ENCODE measurements at places on chromosomes 2 and 18. TPM values are rescaled to one million over a fixed set of nuclear protein-coding genes. Genes with fewer than 3 reads are reported as not detected.

DNA sequence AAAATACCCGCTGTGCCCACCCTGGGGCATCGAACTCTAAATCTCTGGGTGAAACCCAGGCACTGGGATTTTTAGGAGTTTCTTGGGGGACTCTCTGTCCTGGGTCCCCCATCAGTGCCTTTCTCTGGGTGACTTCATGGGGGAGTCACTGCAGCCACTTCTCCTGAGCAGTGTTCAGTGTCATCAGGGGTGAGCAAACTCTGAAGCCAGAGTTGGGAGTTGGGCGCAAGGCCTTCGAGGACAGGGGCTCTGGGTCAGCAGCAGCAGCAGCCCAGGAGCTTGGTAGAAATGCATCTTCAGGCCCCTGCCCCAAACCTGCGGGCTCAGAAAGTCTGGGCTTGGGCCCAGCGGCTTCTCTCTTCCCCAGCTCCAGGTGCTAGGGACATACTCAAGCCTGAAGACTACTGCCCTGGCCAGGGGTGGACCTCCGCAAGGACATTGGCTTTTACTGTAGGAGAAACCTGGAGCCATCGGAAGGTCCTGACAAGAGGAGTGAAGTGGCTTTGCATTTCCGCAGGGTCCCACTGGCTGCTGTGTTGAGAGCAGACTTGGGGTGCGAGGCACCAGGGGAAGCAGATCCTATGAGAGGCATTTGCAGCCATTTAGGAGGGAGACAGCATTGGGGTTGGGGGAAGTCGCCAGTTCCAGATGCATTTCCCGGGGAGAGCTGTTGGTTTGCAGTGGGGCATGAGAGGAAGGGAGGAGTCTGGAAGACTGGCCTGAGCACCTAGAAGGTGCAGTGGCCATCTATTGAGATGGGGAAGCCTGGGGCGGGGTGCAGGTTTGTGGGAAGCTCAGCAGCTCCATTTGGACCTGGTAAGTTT, 51.5 kb upstream of the FAHD2A start:
- no peak for DNase-seq

GRCh38 chr2:101251844-101252407, 760 bp upstream of the CNOT11 start:
- DNase-seq: no peak

GRCh38 chr18:35915056-35915455, 57.4 kb upstream of the RMP24 start:
- DNase-seq: no peak

DNA sequence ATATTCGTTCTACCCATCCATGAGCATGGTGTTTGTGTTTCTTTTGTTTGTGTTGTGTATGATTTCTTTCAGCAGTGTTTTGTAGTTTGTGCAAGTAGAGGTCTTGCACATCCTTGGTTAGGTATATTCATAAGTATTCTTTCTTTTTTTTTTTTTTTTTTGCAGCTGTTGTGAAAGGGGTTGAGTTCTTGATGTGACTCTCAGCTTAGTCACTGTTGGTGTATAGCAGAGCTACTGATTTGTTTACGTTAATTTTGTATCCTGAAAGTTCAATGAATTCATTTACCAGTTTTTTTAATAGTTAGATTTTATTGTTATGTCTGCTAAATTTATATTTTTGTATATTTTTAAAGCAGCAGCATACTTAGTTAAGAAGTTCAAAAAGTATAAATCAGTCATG, 834.4 kb upstream of the NRXN1 start:
- DNase-seq: no peak

DNA sequence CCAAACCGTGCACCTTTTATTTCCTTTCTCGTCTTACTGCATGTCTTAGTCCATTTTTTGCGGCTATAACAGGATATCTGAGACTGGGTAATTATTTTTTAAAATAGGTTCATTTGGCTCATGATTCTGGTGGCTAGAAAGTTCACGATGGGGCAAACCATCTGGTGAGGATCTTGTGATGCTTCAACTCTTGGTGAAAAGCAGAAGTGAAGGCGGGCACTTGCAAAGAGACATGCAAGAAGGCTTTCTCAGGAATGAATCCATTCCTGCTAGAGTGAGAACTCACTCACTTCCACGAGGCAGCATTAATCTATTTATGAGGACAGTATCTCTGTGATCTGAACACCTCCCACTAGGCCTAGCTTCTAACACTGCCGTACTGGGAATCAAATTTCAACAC, 327.1 kb upstream of the RBMS1 start:
- no peak for DNase-seq

DNA sequence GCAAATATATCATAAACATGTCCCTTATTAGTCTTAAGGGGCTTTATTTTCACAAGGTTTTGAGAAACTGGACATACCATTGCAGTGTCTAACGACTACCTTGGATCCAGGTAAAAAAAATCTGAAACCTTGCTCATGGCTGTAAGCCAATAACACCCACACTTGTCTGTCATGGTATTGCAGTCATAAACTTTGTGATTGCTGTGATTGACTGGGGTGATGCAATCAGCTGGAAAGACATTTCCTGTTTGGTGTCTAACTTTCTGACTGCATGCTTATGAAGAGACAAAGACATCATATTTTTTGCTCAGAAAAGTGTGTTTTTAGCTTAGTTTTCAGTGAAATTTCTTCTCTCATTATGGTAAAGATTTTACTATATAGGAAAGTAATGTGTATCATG, 635.0 kb downstream of the TSN start:
- no peak for DNase-seq

The DSEL gene
- total RNA-seq: 28.7 TPM

The LOXHD1 gene
- 4.9 TPM for total RNA-seq

The LIPG gene
- total RNA-seq: 1.2 TPM

The TANC1 gene
- total RNA-seq: 72.5 TPM

- DNase-seq: no peak
Measured at GRCh38 chr2:67065046-67065445, 332.1 kb upstream of the ETAA1 start.

The ST3GAL5 gene
- 41.7 TPM for total RNA-seq

DNA sequence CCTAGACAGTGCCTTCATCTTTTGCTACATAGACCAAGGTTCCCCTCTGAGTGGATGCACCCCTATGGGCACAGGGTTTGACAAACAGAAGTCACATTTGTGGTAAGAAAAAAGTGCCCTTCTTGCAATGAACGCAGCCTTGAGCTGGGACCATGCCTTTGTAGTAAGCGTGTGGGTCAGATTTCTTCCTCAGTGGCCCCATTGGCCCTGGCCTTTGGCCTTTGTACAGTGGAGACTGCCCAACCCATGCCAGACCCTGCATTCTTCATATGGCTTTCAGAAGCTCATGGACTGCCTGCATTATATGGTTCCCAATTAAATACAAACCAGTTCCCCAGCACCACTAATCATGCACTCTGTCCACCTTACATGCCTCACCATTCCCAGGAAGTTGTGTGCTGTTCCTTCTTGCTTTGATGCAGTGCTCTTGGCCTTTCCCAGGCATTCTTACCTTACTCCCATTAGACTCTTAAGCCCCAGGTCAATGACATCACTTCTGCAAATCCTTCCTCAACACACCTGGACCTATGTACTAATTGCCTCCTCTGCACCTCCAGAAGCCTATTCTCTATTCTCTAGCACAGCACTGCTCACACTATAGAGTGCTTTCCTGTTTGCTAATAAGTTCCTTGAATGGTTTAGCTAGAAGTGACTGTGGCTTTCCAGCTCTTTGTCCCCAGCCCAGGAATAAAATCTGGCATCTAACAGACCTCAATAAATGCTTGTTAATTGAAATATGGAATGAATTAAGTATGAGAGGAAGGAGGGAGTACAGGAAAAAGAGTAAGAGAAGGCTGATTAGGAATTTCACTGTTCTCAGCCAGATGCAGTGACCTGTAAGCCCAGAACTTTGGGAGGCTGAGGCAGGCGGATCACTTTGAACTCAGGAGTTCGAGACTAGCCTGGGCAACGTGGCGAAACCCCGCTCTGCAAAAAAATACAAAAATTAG, 60.2 kb downstream of the TMEM247 start:
- DNase-seq: no peak

The CYP27C1 gene
- total RNA-seq: 0.37 TPM
